NCI-H1105 treated with DMSO at 0.1 percent for 48 hours (cell line): ENCODE measurements at places on chromosomes 7 and 10.
A peak's percentile ranks its signal among the peaks of the same experiment; 100 is the strongest.

GRCh38 chr7:22418251-22419046 is 61.5 kb upstream of the RAPGEF5 start:
- DNase-seq = no peak

DNA sequence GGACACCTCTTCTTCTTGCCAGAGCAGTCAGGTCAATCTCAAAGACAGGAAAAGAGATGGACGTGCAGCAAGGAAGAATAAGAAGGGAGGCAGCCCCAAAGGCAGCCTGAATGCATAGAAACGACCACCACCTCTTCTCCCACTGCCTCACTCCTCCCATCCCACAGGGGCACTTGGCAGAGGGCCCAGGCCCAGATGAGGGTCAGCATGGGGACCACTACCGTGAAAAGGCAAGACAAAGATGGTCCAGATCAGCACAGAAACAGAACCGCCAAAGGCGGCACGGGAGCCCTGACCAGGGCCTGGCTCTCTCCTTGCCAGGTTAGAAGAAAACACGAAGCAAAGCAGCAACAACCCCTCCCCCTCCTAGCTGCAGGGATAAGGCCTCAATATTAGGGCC is 1.9 kb upstream of the NDST2 start:
- no peak for DNase-seq

GRCh38 chr7:120303105-120303504 is 30.1 kb downstream of the KCND2 start:
- no peak for DNase-seq

DNA sequence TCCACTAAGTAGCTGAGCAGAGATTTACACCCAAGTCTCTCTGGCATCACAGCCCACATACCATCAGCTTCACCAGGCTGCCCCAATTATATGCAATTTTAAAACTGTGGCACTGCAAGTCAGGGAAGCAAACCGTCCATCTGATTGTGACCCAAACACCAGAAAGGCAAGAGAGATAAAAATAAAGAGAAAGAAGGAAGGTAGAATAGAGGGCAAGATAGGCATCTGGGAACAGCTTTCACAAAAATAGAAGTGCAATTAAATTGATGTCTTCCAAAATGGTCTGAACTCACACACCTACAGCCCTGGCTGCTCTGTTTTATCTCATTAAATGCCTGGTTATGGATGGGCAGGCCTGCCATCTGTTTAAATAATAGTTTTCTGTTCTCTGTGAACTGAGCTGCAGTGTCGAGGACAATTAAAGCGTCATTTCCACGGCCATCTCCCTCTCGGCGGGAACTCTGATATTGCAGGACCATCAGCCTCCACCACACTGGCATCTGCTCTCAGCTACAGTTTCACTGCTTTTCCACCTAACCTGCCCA is 509.1 kb downstream of the INHBA start:
- DNase-seq = no peak

- no peak for DNase-seq
These were observed 135.9 kb downstream of the ITGB8 start for GRCh38 chr7:20466543-20467021.

- DNase-seq = peak; percentile 41
These were observed 126.4 kb upstream of the CCDC6 start for GRCh38 chr10:60032723-60033122.

DNA sequence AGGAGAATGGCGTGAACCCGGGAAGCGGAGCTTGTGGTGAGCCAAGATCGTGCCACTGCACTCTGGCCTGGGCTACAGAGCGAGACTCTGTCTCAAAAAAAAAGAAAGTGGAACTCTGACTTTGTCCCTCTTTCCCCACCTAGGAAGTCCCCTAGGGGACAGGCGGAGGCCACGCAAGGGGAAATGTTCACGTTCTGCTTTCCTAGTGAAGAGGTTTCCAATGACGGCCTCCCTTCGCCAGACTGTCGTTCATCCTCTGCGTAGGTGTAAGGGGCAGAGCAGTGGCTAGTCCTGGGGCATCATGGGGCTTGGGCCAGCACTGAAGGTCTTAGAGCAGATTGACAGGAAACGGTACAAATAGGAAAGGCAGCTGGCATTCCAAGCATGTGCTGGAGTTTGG is 30.6 kb downstream of the SUFU start:
- no peak for DNase-seq

DNA sequence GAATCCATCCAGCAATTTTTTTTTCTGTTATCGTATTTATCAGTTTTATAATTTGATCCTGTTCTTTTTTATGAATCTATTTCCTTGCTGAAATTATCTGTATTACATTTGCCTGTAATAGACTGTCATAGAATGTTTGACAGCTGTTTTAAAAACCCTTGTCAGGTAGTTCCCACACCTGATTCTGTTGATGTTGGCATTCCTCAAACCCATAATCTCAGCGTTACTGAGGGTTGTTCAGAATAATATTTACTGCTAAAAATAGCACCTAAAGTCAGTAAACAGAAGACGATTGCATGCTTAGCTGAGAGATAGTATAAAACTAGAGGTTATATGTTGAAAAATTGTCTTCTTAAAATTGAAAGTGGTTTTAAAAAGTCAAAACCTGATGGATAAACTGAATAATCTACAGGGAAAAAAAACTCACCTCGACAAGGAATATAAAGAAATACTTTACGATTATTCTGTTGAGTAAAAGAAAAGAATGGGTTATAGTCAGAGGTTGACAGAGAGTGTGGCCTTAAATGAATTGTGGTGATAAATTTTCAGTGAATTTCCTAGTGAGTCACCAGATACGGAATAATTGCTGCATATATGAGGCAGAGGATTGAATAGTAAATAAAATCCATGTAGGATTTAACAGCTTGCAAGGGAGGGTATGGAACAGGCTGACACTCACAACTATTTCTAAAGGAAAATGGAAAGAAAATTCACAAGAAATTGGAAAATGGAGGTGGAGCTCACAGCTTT is 824.1 kb upstream of the IGFBP3 start:
- no peak for DNase-seq

DNA sequence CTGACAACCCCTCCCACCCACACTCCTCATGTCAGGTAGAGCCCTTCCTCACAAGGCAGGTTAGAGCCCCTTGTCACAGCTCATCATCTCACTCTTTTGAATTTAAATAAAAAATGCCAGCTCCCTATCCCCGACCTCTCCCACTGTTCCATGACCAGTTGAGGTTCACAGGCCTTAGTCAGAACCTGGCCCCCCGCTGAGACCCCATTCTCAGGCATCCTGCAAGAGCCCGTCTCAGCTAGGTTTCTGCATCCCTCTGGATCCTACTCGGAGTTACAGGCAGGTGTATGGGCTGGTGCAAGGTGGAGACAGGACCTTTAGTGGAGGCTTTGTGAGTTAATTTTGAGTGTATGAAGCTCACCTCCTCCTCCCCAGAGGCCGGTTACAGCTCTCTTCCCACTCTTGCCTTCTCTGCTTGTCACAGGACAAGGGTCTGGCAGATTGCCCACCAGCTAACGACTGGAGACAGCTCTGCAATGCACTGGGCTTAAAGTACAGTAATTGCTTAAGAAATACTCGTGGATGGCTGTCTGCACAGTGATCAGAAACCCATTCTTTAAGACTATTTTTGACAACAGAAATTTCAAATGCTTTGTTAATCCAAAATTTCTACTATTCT is 394.9 kb upstream of the DPP6 start:
- no peak for DNase-seq
